ENCODE measurements at places on chromosomes 13 and 19. TPM values are rescaled to one million over a fixed set of nuclear protein-coding genes. Genes with fewer than 3 reads are reported as not detected.
A peak's percentile ranks its signal among the peaks of the same experiment; 100 is the strongest.

GRCh38 chr19:8337728-8338127, 5.3 kb downstream of the KANK3 start:
- DNase-seq: no peak
- peak overlapping the region; percentile 34 for H3K27ac ChIP-seq
- H3K4me3 ChIP-seq: no peak overlapping the region
- no peaks in the 10 kb centered on the region for H3K36me3 ChIP-seq
- peaks cover 69% of the 10 kb centered on the region for H3K4me1 ChIP-seq

- no peak for DNase-seq
- H3K27ac ChIP-seq: peak overlapping the region; percentile 97
- H3K4me3 ChIP-seq: peak overlapping the region; percentile 91
Measured at GRCh38 chr19:12733369-12734214, 892 bp downstream of the TRIR start.

- no peak for DNase-seq
- no peaks in the 10 kb centered on the region for H3K4me1 ChIP-seq
- no peak overlapping the region for H3K27ac ChIP-seq
- no peak overlapping the region for H3K4me3 ChIP-seq
Measured at GRCh38 chr13:74768521-74769085, 634.4 kb upstream of the KLF12 start.

DNA sequence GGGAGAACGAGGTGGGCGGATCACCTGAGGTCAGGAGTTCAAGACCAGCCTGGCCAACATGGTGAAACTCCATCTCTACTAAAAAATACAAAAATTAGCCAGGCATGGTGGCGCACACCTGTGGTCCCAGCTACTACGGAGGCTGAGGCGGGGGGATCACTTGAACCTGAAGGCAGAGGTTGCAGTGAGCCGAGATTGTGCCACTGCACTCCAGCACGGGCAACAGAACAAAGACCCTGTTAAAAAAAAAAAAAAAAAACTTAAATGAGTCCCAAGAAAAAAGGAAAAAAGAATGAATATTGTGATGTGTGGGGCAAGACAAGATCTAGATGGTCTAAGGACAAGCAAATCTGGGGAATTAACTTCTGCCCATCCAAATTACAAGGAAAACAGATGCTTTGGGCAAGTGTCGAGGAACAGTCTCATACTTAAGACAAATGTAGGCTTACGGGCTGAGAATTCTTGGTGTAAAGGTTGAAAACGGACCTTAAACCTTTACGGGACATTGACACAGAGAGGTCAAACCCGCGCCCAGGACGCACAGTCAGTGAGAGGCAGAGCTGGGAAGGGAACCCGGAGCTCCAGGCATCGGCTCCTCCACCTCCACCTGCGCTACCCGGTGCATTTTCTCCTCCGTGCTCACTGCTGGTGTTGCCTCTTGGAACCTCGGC, 656 bp upstream of the ZNF324 start:
- no peak for DNase-seq
- peaks cover 10% of the 10 kb centered on the region for H3K36me3 ChIP-seq
- H3K4me1 ChIP-seq: peaks cover 14% of the 10 kb centered on the region

DNA sequence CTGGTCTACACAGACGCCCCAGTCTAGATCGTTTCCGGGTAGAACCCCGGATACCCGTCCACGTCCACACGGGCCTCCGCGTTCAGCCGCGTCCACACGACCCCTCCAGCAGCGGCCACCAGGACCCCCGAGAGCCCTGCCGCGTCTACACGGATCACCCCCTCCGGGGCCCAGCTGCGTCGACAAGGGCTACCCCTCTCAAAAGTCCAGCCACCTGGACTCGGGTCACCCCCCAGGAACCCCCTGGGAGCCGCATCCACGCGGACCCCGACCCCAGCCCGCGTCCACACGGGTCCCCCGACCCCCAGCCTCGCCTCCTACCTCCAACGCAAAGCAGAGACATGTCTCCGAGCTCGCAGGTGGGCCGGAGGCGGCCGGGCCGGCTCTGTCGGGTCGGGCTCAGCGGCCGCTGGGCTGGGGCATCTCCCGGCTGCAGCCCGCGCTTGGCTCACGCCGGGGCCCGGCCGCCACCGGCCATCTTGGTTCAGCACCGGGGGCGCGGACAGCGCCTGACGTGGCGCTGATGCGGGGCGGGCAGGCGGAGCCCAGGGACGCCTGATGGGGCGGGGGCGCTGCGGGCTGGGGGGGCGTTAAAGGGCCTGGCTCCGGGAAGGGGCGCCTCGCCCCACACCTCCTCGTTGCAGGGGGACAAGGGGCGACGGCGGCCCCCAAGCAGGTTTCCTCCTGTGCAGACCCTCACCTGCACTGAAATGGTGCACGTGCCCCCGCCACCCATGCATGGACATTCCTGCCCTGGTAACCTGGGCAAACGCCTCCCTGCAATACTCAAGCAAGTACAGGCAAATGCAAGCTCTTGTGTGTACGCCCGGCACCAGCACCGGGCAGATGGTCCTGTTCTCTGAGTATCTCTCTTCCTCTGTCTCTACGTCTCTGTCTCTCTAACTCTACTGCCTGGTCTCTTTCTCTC, at the start of gene UNC13A:
Gene UNC13A (minus strand): TSS at position 498 of the 928 bp plus-strand sequence. CDS start 155 bp downstream, at position 343.
- H3K36me3 ChIP-seq: no peaks in the 10 kb centered on the region
- H3K4me3 ChIP-seq: no peak within 1 kb of the TSS
- no peak for DNase-seq
- H3K4me1 ChIP-seq: peaks cover 15% of the 10 kb centered on the region
- no peak within 1 kb of the TSS for H3K27ac ChIP-seq
- peaks cover 88% of the 10 kb centered on the region for H3K27me3 ChIP-seq

DNA sequence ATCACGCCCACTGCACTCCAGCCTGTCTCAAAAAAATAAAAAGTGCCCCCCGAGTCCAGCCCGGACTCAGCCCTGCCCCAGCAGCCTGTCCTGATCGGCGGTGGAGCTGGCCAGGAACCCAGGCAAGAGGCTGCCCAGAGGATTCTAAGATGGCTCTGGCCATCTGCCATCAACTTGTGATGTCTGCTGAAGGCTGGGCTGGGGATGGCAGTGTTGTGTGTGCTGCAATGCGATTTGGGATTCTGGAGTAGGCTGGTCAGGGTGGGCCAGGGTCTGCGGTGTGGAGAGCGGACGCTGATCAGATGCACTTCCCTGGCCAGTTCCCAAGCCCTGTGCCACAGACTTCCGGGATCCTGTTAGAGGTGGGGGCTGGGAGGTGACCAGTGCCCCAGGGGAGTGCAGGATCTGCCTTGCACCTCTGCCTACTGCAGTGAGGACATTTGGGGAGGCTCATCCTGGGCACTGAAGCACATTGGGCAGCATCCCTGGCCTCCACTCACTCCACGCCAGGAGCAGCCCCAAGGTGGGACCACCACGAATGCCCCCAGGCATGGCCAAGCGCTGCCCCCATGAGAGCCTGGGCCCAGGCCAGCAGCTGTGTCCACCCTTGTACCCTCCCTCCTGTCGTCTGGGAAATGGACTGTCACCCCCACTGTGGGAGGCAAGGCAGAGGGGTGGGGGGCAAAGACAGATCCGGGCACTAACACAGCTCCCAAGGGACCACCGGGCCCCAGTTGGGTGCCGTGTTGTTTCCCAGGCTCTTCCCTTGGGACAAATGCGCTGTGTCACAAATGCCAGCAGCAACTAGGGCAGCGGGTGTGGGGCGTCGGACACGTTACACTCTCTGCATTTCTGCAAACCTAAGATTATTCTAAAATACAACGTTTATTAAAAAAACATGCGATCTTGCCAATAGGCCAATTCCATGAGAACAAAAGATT, 3.4 kb upstream of the TBXA2R start:
- H3K27me3 ChIP-seq: no peaks in the 10 kb centered on the region
- H3K27ac ChIP-seq: peak overlapping the region; percentile 88
- no peak overlapping the region for H3K4me3 ChIP-seq
- H3K36me3 ChIP-seq: peaks cover 16% of the 10 kb centered on the region

The MYO1F gene
- 14.3 TPM for total RNA-seq

The VSTM1 gene
- not detected for total RNA-seq

The NANOS3 gene
- total RNA-seq: not detected
